ENCODE measurements at places on chromosomes 4 and X.
A peak's percentile ranks its signal among the peaks of the same experiment; 100 is the strongest.

DNA sequence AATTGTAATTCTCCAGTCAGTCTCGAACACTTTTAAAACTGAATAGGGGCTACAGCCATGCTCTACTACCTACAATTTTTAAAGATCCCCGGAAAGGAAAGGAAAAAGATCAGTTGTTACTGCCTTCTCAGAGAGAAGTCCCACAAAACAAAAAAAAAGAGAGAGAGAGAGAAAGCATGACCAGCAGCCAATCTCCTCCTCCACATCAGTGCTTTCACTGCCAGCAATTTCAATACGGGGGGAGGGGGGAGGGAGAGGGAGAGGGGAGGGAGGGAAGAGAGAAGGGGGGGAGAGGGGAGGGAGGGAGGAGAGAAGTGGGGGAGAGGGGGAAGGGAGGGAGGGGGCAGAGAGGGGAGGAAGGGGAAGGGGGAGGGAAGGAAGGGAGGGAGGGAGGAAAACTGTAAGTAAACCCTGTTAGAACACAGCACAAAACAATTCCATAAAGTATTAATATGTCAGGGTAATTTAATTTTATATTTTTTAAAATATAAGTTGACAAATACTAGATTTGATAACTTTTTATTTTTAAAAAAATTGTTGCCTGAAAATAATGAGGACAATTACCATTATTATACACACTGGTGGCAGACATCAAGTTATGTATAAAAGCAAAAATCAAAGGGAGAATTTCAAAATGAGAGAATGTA is 108.0 kb downstream of the LRBA start:
- no peak for DNase-seq

GRCh38 chr4:183284965-183285364 is 35.1 kb downstream of the CLDN22 start:
- no peak for DNase-seq

- DNase-seq, result no peak
Measured at GRCh38 chrX:9781941-9782340, 4.3 kb upstream of the SHROOM2 start.

DNA sequence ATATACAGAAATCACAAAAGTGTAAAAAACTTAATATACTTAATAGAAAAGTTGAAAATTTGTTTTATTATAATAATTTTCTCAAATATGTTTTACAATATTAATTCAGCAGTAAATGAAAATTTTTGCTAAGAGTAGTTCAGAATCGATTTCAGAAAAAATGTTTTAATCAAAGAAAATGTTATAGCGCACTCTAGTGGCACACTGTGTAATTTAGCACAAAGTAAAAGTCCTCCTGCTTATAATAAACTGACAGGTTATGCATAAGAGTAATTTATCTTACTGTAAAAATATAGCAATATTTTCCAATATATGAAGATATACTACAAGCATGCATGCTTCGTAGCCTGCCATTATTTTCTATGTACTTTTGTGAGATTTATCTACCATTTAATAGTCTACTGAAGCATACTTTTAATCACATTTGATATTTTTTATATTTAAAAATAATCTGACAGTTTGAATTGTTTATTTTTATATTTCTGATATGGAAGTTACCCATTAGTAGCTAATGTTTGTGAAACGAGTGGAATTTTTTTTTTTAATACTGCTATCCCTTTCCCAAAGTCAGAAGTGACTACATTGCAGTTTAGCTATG is 217.9 kb upstream of the KLHL4 start:
- no peak for DNase-seq

DNA sequence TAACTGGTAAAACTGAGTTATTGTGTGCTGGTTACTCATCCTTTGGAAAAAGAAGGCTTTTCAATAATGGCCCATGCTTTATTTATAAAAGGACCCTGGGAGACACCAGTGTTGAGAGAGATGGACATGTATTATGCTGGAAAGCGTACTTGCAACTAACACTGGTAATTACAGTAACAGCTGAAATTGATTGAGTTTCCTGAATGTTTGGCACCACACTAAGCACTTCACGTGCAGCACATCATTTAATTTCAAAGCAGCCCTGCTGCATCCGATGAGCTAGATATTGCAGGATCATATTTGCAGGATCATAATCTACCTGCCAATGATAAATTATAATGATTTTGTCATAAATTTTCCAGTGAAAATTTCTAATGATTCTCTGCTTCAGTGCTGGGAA is 81.5 kb downstream of the QRFPR start:
- DNase-seq, result no peak

DNA sequence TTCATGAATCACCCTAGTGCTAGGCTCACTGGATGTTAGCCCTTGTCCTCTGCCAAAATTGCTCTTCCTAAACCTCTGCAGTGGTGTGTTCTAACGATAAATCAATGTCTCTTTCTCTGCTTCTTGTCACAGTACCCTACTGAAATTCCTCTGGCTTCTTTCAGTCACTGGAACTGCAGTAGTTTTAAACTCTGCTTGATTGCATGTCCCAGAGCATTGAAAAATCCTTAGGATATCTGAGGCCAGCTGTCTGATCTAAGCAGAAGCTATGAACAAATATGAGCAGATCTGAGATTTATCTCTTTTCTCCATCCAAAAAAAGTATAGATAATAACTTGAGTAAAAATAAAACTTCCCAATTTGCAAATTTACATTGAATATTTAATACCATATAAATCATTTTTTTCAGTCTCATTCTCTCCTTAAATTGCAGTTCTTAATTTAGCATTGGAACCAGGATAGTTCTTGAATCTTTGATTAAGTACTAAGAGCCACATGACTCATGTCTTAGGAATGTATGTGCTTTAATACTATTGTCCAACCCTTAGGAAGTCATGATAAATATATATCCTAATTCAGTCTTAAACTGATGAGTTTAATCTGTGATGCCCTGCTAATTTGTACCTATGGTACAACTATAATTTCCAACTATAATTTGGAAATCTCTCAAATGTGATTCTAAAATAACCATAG is 169.7 kb downstream of the PDHA2 start:
- DNase-seq, result no peak

GRCh38 chrX:150575419-150575814 is 7.0 kb downstream of the MTM1 start:
- DNase-seq, result peak; percentile 59

DNA sequence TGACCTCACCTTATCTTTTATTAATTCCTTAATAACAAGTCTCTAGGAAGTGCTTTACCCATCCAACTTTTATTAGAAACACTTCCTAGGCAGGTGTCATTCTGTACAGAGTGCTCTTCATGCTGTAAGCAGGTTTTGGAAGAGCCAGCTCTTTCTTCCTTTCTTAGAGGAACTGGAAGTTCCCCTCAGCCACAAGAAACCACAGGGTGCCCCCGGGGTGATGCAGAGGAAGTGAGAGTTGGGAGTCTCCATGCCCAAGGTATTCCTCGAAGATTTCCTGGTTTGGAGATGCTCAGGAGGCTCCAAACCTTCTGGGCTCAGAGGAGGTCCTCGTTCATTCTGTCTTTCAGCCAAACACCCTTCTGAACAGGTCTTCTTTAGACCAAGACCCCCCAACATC is 83.8 kb downstream of the EGF start:
- no peak for DNase-seq

GRCh38 chrX:155028129-155028528 is 1.5 kb downstream of the FUNDC2 start:
- DNase-seq, result no peak

- DNase-seq, result no peak
Measured at GRCh38 chrX:48852857-48853256, 17.4 kb upstream of the PCSK1N start.

DNA sequence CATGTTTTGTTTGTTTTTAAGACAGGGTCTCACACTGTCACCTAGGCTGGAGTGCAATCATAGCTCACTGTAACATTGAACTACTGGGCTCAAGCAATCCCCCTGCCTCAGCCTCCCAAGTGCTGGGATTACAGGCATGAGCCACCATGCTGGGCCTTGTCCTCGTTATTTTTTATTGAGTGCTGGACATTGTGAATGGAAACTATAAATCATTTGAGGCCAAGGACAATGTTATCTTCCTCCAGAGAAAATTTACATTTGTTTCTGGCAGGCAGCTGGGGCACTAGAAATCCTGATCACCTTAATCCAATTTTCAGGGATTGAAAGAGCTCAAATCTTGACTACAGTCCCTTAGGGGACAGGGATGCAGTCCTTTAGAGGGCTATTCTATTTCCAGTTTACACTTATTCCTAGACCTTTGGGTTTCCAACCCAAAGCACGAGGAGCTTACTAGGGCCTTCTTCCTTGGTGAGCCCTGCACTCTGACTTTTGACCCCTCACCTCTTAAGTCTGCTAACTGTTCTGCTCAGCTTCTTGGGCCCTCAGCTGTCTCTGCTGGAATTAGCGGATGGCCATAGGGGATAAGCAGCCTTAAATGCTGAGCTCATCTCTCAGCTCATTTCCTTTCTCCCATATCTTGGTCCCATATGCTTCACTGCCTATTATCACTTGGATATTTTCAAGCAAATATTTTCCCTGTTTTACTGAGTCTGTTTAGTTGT is 23.0 kb upstream of the PDZD4 start:
- DNase-seq, result no peak

DNA sequence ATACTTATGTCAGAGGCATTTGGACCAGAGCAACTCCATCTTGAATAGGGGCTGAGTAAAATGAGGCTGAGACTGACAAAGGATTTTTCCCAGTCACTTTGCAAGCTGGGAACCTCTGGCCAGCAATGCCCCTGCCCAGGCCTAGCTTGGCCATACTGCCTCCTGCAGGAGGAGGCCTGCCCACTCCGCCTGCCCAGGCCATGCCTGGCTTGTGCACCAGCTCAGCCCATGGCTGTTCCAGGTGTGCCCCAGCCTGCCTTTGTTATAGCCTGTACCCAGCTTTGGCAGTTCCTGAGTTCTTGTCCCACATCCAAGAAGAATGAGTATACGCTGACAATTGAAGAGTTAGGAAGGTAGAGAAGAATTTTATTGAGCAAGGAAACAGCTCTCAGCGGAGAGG is 176.1 kb downstream of the AASDH start:
- DNase-seq, result no peak

DNA sequence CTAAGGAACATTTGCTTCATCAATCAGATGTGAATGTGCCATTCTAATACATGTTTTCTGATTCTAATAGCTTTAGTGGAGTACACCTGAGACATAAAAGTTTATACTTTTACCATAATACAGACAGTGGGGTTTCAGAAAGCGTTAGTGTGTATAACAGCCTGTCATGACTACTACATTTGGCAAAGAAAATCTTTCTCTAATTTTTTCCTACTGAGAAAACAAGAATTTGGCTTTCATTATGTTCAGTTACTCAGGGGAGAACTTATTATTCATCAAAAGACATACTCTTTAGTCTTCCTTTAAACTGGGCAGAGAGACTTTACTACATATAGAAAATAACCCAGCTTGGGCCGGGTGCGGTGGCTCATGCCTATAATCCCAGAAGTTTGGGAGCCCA is 104.9 kb downstream of the PCDH18 start:
- DNase-seq, result no peak

DNA sequence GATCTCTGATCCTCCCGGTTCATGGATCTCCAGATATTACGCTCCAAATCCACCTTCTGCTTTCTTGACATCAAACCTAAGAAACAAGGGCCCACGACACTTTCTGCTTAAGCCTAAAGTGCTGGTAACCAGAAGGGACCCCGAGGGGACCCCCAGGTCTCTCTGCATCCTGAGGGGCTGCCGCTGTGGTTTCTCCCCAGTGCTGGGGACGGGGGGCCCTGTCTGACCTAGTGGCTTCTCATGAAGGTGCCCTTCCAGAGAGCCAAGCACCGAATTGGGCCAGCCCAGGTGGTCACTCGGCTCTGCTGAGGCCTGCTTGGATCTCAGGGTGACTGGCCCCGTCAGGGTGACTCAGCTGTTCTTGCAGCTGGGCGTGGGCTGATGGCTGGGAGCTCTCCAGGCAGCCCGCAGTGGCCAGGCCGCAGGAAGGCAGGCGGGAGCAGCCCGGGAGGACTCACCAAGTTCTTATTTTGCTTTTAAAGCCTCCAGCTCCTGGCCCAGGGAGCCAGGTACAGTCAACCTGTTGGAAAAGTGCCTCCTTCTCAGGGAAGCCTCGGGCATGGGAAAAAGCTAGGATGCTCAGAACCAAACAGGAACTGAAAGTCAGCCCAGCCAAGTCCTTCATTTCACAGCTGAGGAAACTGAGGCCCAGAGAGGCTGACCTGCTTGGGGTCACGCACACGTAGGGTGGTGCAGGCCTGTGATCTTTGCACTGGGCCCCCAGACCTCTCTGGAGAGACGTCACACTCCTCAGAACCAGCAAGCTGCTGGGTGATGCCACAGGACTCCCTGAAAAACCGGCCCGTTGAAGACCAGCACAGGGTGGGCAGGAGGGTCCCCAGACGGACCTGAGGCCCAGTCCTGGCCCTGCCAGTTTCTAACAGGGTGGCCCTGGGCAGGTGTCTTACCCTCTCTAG is 16.7 kb downstream of the BLOC1S4 start:
- no peak for DNase-seq

DNA sequence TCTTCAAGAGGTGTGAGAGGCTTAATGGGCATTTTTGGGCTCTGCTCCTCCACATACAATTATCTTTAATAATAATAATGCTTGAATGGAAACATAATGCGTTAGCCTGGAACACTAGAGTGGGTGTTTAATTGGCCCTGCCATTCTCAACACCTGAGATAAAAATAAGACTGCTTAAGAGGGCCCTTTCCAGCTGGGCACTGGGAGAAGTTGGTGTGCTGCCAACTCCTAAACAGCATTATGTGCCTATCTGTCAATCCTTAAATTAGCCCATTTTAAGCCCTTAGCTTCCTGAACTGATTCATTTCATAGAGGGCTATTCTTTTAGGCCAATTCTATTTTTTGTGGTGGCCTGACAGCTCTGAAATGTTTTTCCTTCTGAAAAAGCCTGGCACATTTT is 211.1 kb upstream of the ZIC3 start:
- DNase-seq, result no peak

DNA sequence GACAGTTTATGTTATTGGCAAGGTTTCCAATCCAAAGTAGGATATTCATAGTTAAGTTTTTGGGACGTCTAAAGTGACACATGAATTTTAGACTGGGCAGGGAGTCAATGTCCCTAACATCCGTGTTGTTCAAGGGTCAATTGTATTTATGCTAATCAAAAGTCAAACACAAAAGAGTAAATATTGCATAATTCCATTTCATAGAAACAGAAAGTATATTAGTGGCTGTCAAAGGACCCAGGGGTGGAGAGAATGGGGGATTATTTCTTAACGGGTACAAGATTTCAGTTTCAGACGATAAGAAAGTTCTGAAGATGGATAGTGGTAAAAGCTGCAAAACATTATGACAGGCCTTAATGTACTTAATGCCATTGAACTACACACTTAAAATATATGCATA is 971.8 kb upstream of the AGA start:
- DNase-seq, result no peak

DNA sequence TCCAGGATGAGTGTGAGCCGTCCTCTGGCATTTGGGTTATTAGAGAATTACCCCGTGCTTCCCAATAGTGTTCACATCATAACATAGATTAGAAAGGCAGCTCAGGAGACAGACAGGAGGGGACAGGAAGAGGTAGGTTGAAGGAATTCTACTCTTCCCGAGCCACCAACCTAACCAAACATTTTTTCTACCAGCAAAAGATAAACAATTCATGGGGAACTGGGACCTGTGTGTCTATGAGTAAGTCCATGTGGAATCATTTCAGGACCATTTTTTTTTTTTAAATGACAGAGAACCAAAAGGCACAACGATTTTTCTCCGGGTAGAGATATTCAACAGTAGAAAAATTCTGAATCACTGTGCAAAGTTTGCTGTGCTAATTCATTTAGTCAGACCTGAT is 174.2 kb upstream of the ETNPPL start:
- no peak for DNase-seq

GRCh38 chr4:128386761-128387599 is 99.4 kb upstream of the PGRMC2 start:
- DNase-seq, result no peak

GRCh38 chr4:68183417-68183816 is 53.7 kb upstream of the TMPRSS11F start:
- no peak for DNase-seq

GRCh38 chr4:186021461-186022167 is 47.3 kb upstream of the TLR3 start:
- no peak for DNase-seq
